ENCODE measurements at places on chromosomes 3 and 15.

DNA sequence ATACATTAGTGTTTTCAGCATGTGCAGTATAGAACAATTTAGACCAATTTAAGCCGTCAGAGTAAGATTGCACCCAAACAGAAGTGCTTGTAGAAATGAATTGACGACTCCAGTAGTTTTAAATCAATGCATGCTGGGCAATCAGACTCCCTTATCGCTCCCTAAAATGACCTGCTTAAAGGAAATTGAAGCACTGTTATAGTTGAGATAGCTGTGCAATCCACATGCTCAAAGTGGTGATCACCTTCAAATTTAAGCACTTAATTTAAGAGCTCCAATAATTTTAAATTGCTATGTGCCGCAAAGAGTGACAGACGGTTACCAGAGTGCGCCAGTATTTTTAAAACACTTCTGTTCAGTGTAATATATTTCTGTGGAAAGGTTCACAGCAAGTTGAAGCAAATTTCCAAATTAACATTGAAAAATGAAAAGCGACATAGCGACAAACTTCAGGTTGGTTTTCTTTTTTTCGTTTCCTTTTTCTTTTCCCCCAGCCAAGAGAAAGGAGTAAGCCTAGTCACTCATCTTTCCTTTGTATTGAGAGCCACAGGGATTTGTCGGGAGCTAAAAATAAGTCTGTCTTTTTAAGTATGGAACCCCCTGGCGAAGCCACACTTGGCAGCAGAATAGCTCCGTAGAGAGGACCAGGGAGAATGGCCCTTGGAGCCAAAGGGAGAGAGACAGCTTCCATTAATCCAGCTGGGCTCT lies 436.4 kb upstream of the RBMS3 start:
- DNase-seq = no peak

GRCh38 chr15:36959746-36960145 lies 140.6 kb downstream of the MEIS2 start:
- DNase-seq = no peak

DNA sequence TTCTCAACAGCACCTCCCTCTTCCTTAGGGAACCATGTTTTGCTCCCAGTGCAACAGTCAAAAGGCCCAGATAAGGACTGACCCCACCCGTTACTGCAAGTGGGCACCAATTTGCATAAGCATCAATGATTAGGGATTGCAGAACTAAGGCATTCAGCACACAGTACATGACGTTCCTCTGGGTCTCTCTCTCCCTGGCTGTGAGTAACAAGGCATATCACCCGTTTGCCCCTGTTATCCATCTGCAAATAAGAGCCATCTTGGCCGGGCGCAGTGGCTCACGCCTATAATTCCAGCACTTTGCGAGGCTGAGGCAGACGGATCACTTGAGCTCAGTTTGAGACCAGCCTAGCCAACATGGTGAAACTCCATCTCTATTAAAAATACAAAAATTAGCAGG lies 18.8 kb downstream of the MAGI1 start:
- DNase-seq = no peak

- DNase-seq = peak; percentile 21
These were observed 134.4 kb downstream of the TMCO5A start for GRCh38 chr15:38068626-38069391.

DNA sequence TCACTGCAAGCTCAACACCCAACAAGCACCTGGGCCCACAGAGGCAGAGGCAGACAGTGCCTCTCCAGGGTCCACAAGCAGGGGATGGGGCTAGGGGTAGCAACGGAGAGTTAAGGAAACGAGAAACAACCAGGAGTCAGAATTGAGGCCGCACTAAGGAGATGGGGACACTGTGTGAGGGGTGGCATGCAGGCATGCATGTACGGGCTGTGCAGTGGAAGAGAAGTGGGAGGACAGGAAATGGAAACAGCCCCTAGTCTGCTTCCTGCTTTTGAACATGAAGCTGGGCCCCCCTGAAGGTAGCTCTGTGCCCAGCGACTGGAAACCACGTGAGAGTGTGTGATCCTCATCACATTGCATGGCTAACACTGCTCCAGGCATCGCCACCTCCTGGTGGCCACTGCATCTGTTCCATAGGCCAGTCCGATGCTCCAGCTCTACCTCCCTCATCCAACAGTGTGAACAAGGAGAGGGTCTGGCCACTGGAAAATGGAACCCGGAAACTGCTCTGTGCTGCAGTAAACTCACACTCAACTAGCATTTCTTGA lies 44.0 kb downstream of the XXYLT1 start:
- DNase-seq = no peak

GRCh38 chr15:34802371-34802770 lies 7.0 kb upstream of the ACTC1 start:
- DNase-seq = no peak

- DNase-seq = no peak
These were observed 228.9 kb upstream of the FEZF2 start for GRCh38 chr3:62602129-62602770.

- DNase-seq = no peak
These were observed 235.4 kb downstream of the FMN1 start for GRCh38 chr15:32959077-32959476.

DNA sequence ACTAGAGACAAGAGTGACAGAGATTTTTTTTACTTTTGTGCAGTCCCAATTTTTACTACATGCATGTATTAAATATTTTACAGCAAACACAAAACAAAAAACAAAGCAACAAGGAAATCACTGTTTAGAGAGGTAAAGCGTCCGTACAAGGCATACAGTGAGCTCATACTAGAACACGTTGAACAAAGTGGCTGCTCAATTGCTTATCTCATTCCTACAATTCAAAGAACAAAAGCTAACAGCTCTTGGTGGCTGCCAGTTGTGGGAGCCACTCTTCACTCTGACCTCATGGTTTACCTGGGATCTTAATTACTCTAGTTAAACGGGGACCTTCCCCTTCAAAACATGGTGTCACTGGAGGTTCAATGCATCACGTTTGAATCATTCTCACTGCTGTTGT lies 7.6 kb upstream of the ARHGEF26 start:
- no peak for DNase-seq
